ENCODE measurements at places on chromosomes 5 and 9.
A peak's percentile ranks its signal among the peaks of the same experiment; 100 is the strongest.

- peak; percentile 76 for DNase-seq
These were observed 90.6 kb upstream of the OSMR start for GRCh38 chr5:38755181-38755580.

DNA sequence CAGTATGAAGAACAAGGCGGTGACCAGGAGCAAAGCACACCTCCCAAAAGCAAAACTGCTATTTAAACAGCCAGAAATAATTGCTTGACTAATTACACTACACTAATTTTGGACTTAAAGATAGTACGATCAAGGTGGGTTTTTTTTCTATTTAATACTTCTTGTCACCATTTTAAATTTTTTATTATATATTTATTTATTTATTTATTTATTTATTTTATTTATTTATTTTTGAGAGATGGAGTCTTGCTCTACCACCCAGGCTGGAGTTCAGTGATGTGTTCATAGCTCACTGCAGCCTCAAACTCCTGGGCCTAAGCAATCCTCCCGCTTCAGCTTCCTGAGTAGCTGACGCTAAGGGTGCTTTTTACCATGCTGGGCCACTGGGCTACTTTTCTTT, 146.2 kb upstream of the IRX1 start:
- DNase-seq, result no peak

- no peak for DNase-seq
These were observed 268.2 kb downstream of the MAST4 start for GRCh38 chr5:66864240-66864884.

DNA sequence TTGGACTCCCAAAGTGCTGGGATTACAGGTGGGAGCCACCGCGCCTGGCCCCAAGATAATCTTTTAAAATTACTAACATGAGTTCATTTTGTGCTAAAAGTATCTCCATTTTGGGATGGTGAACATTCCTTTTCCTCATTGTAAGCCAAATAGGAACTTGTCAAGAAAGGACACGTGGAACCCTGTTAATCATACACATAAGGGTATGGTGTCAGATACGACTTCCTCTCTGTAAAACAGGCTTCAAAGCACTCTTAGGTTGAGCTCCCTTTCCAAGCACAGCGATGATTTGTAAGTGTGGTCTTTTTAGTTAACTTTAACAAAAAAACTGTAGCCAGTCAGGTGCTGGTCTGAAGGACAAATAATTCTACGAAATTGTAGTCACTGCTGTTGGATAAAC, 132.7 kb downstream of the UNC13B start:
- DNase-seq, result no peak

DNA sequence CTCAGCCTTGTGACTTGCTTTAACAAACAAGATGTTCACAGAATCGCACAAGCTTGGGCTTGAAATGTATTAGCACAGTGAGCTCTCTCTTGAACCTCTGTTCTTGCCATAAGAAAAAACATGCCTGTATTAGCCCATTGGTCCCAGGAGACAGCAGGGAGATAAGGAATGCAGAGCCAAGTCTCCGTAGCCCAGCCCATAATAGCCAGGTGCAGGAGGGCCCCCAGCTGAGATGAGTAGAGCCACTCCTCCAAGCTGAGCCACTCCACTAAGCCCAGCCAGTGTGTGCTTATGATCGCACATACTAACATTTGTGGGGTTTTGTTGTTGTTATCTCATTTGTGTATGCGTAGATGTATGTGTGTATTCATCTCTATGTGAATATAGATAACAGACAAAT, 21.6 kb upstream of the SVEP1 start:
- no peak for DNase-seq

DNA sequence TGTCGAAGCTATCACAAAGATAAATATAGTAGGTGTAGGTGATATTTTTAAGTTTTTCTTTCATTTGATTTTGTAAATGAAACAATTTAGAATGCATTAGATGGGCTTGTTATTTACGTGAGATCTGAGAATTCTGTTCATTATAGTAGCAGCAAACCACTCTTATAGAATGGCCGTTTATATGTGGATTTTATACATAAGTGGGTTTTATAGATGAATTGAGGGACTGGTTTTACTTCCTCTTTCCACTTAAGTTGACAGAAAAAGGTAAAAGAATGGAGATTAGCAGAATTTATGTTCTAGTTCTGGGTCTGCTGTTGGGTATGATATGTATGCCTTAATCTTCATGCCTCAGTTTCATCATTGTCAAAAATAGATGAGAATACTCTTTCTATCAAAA, 5.6 kb downstream of the RMI1 start:
- DNase-seq, result no peak

GRCh38 chr5:169941542-169941941, 38.8 kb downstream of the INSYN2B start:
- peak; percentile 37 for DNase-seq

- DNase-seq, result peak; percentile 58
These were observed 5.8 kb upstream of the IFNA1 start for GRCh38 chr9:21434202-21435014.

GRCh38 chr9:131618071-131618479, 72.8 kb downstream of the PRRT1B start:
- DNase-seq, result no peak

DNA sequence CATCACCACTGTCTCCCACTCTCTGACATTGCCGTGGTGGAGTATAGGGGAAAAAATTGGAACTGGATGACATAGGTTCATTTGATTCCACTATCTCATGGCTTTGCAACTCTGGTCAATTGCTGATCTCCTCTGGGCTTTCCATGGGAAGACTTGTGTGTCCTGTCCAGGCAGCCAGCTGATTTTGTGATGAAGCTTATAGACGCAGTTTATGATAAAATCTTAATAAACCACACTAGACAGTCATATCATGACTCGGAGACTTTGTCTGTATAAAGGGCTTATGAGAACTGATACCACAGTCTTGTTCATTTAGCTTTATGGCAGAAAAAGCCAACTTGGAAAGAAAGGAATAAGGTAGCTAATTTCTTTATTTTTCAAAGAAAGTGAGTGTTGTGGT, 296.5 kb downstream of the MAST4 start:
- no peak for DNase-seq

DNA sequence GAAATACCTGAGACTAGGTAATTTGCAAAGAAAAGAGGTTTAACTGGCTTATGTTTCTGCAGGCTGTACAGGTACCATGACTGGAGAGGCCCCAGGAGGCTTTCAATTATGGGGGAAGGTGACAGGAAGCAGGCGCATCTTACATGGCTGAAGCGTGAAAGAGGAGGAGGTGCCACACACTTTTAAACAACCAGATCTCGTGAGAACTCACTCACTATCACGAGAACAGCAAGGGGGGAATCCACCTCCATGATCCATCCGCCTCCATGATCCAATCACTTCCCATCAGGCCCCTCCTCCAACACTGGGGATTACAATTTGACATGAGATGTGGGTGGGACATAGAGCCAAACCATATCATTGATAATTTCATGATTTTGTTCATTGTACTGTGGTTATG, 2.5 kb upstream of the MED27 start:
- DNase-seq, result no peak

GRCh38 chr5:132659598-132660493, 1.9 kb downstream of the IL13 start:
- no peak for DNase-seq

GRCh38 chr5:136200130-136200529, 7.2 kb upstream of the SMIM32 start:
- DNase-seq, result no peak
